ENCODE measurements at places on chromosomes 2 and 18.
A peak's percentile ranks its signal among the peaks of the same experiment; 100 is the strongest.

DNA sequence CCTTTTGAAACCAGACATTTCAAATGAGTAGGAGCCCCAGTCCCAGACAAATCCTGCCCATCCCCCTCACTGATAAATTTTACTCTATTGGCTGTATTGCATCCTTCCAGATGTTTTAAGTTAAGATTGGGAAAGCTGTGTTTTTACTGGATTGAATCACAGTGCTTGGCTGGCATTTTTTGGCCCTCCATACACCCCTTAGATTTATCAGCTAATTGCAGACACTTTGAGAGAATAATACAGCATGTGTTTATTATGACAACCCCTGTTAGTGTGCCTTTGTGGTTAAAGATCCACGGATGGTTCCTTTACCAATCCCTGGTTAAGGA lies 74.9 kb downstream of the ANTXR1 start:
- no peak for DNase-seq

GRCh38 chr2:237194906-237195305 lies 109.2 kb downstream of the COPS8 start:
- DNase-seq, result no peak

DNA sequence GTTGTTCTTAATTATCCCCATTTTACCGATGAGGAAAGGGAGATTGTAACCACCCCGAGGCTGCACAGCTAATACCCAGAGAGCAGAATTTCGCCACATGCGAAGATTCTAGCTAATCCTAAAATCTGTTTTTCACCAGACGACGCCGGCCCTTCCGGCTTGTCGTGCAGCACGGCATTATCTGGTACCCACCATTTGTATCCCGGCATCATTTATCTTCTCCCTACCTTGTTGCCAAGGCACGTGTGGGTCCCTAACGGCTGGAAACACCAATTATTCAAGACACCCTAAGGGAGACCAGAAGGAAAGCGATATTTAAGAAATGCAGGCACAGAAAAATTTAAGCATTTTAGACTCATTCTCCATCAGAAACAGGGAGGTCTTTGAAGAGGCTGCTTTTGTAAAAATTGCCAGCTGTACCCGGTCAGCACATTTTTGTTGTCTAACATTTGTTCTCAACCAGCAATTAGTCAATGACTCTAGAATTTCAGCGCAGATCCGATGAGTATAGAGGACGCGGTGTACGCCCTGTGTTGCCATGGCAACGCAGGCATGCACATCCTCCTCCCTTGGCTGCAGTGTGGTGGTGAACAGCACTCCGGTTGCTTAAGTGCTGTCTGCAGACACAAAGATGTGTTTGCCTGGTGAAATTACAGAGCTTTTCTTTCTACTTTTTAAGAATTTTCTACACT lies 111.6 kb downstream of the AGAP1 start:
- DNase-seq, result peak; percentile 19

DNA sequence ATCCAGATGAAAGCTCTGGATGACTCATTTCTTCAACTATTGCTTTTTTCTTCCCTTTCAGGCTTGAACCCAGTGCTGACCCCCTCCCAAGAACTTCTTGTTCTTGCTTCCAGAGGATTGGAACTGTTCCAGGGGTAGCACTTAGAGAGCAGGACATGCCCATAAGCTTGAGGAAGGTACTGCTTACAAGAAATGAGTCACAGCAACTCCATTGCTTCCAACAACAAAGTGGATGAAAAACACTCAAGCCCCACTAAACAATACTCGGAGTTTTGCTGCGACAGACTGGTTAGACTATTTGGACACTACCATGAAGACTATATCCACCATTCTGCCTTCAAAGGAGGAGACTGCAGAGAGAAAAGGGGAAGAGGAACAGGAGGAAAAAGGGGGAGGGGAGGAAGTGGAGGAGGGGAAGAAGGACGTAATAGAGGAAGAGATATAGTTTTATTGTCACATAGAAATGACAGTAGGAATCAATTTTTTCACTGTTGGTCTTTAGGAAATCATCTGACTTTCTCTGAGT lies 1.6 kb upstream of the EPC2 start:
- no peak for DNase-seq

DNA sequence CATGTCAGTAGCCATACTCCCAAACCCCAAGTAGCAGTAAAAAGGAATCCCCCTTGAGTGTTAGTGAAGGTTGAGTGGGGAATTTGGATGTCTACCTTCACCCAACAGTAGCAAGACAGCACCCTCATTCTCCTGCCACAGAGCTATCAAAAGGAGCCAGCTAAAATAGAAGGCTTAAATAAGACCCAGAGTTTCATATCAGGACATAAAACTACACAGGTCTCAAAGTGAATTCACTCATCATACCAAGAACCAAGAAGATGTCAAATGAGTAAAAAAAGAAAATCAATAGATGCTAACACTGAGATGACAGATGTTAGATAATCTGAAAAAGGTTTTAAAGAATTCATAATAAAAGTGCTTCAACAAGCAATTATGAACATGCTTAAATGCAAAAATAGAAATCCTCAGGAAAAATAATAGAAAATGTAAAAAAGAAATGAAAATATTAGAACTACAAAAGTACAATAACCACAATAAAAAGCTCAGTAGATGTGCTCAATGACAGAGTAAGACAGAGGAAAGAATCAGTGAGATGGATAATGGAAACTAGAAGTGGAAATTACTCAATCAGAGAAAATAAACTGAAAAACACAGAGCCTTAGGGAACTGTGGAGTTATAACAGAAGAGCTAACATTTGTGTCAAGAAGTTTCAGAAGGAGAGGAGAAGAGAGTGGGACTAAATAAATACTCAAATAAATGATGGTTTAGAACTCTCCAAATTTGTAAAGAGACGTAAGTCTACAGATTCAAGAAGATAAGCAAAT lies 90.5 kb downstream of the EDAR start:
- no peak for DNase-seq

All from NCI-H526 treated with DMSO at 0.1 percent for 48 hours (cell line).